Fibroblast of pulmonary artery (primary cell): ENCODE measurements at places on chromosomes 11 and 22.

DNA sequence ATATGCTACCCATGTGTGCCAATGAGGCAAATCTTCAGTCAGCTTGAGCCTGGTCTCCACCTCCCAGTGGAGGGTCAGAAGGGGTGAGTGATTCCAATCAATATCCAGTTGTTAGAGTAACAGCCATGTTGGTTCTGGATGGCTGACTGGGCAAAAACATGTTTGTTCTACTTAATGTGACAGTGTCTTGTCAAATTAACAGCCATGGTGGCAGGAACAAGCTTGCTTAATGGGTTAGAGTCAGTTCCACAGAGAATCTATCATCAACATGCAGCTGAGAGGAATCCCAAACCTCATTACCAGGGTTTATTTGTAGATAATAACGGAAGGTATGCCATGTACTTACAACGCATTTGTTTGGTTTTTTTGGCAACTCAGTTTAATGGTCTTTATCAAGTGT is 133.2 kb downstream of the SLC17A6 start:
- DNase-seq, result no peak

DNA sequence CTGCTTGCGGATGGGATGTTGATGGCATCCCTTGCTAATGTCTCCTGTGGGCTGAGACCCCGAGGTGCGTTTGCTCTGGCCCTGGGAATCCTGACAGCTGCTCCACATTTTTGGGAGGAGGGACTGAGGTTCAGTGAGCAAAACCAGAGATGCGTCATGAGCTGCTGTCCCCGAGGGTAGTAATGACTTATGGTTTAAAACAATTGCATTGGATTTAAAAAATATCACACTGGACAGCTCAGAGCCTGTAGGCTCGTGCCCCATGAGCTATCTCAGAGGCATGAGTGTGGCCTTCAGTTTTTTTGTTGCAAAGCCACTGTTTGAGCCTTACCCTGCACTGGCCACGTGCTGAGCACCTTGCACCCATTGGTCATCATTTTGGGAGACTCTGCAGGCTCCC is 20.9 kb upstream of the PARVG start:
- no peak for DNase-seq

DNA sequence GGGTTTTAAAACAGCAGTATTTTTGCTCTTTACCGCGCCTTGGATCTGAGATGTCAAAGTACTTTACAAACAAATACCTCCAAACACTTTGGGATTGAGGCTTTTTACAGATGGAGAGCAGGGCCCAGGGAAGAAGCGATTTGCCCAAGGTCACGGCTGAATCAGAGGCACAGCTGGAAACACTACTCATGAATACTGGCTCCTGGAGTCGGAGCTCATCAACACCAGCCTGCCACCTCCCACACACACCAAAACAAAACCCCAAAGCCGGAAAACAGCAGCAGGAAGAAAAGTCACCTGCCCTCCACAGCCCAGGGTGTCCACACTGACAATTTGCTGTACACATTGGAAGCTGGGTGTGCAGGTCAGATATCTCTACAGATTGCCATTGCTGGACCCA is 339.4 kb downstream of the CADM1 start:
- DNase-seq, result no peak

GRCh38 chr22:46303347-46303965 is 6.8 kb downstream of the GTSE1 start:
- no peak for DNase-seq

- DNase-seq, result peak; percentile 50
These were observed at the start of gene MMP1 for GRCh38 chr11:102798012-102798746. Gene MMP1 (minus strand): TSS chr11:102798160. CDS start chr11:102798092, 68 bp downstream.

- peak; percentile 63 for DNase-seq
These were observed 50.6 kb upstream of the MN1 start for GRCh38 chr22:27851974-27852746.

DNA sequence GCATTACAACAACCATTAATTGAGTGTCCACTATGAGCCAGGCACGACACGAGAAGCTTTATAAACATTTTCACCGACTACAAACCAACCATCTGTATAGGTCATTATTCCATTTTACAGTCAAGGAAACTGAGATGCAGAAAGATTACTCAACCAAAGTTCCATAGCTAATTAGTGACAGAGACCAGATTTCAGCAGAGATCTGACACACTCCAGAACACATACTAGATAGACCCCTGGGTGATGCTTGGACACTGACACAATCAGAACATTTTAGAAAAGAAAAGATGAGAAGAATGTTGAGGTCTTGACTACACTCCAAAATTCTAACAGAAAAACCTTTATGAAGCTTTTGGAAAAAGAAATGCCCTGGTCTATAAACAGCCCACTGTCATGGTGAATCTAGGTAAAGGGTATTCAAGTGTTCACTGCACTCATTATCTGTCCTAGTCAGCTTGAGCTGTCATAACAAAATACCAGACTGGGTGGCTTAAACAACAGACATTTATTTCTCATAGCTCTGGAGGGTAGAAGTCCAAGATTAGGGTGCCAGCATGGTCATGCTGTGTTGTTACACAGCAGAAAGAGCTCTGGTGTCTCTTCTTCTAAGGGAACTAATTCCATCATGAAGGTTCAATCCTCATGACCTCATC is 89.0 kb downstream of the RELT start:
- DNase-seq, result no peak

DNA sequence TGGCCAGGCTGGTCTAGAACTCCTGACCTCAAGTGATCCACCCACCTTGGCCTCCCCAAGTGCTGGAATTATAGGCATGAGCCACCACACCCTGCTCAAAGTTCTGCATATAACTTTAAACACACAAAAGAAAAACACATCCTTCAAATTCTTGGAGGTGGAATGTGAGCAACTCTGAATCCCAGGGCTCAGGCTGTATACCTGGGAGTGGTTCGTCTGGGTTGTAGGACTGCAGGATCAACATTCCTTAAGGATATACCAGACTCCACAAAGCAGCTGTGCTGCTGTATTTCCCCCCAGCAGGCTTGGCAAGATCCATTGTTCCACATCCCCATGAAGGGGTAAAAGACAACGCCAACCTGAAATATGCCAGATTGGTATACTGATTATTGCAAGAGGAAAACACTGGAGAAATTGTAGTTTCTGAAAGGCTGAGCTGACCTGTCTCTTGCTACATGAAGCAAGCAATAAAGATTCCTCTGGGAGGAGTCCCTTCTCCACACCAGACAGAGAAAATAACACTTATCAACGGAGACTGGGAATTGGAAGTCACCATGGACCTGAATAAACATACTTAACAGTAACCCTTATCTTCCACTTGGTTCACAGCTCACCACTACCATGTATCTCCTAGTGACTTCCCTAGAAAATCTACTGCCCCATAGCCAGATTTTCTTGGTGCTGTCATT is 12.2 kb upstream of the RPS3 start:
- no peak for DNase-seq

GRCh38 chr22:37229012-37229804 is 14.9 kb downstream of the RAC2 start:
- peak; percentile 90 for DNase-seq

GRCh38 chr11:118305726-118306125 is 1.2 kb downstream of the CD3E start:
- no peak for DNase-seq

- peak; percentile 35 for DNase-seq
These were observed 386.2 kb downstream of the TENM4 start for GRCh38 chr11:79054636-79055035.

- DNase-seq, result no peak
These were observed 19.6 kb upstream of the SEPTIN5 start for GRCh38 chr22:19694696-19695095.
